SK-MEL-5 (cell line): ENCODE measurements at places on chromosomes 2 and 18. TPM values are rescaled to one million over a fixed set of nuclear protein-coding genes. Genes with fewer than 3 reads are reported as not detected.

GRCh38 chr18:22486667-22487066 lies 69.0 kb upstream of the CTAGE1 start:
- no peak for DNase-seq

GRCh38 chr2:155733091-155733853 lies 599.2 kb downstream of the NR4A2 start:
- no peak for DNase-seq

GRCh38 chr2:12642859-12643258 lies 73.9 kb upstream of the TRIB2 start:
- no peak for DNase-seq

DNA sequence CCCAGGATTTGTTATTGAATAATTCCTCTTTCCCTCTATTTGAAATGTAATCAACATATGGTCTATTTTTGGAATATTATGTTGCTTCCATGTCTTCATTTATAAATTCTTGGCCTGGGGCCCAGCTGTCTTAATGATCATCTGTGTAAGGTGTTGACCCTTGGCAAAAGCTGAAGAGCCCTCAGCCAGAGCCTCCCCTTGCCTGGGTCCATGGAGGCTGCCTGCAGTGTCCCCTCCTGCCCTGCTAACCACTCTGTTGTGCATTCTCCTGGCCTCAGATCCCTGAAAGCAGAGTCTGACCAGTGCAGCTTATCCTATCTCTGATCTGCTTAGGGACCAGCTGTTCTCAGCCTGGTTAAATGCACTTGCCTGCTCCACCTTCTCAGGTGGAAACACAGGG lies 226.1 kb upstream of the APCDD1 start:
- no peak for DNase-seq

DNA sequence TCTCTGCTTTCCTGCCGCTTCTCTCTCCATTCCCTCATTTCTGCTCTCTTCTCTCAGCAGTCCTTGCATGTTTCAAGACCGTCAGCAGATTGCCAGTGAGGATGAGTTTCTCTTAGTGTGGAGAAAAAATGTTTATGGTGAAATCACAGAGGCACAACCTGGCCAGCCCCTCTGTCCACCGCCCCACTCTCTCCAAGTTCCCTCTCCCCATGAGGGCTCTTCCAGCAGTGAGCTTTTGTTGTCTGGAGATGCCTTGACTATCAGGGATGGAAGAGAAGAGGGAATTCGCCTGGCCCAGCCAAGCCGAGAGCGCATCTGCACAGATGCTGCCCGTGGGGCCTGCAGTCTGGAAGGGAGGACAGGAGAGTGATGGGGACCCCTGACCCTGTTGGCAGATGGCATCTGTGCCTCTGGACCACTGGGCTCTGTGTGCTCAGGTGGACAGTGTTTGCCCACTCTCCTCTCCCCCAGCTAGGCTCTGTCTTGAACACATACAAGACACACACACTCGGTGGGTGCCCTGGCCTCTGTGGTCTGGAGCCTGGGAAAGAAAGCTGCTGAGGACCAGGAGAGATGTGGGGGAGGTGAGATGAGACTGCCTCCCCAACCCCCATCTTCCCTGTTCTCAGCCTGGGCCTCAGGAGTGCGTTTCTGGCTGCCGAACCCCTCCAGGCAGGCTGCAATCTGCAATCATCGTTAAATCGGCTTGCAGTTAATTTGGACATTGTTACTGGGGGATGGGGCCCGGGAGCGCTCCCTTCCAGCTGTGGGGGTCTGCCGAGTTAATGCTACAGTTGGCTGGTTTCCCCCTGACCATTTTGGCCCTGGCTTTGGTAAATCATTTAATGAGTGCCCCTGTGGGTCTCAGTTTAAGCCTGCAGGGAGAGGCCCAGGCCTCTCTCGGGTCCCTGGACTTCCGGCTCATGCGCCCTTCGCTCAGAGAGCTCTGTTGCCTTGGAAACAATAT lies 4.5 kb downstream of the ITM2C start:
- no peak for DNase-seq

DNA sequence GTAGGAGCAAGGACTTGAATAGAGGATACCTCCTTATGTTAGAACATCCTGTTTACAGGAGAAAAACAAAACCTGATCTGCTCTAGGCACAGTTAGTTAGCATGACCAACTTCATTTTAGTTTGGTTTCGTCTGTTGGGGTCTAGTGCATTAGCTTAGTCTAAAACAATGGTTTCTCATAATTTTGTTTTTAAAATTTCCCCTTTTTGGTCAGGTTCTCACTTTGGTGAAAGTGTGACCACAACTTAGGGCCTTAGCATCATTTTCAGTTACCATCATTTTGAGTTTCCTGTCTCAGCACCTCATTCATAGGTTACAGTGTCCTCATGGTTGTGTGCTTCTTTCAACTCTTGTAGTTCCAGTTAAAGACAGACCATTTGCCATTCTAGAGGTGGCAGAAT lies 1277.0 kb upstream of the SLC39A10 start:
- no peak for DNase-seq

DNA sequence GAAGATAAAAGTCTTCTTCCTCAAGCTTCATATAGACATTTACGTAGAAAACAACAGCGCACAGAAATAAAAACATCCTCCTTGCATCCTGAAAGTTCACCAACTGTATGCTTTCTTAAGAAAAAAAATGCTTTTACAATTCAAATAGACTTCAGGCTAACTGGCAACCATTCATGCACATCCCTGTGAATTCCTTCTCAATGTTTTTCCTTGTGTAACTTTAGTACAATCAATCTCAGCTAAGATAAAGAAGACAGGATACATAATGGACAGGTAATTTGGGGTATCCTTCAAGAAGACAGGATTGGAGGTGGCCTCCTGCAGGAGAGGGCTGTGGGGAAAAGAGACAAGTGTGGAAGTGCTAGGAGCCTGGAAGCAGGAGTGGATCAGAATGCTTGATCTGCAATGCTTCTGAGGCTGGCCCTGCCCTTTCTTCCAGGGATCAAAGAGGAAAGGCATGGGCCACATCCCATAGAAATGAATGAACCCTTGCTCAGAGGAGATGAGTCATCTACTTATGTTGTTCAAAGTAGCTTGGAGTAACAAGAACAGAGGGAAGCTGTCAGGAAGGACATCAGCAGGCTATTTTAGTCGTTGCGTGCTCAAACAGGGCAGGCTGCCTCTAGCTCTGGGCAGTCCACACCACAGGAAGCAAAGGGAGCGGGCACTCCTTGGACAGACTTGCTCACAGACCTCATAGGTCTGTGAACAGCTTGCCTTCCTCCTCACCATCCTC lies 126.6 kb downstream of the TMEM131 start:
- DNase-seq: peak; percentile 97

GRCh38 chr2:64394153-64394552 lies 59.8 kb upstream of the LGALSL start:
- no peak for DNase-seq

DNA sequence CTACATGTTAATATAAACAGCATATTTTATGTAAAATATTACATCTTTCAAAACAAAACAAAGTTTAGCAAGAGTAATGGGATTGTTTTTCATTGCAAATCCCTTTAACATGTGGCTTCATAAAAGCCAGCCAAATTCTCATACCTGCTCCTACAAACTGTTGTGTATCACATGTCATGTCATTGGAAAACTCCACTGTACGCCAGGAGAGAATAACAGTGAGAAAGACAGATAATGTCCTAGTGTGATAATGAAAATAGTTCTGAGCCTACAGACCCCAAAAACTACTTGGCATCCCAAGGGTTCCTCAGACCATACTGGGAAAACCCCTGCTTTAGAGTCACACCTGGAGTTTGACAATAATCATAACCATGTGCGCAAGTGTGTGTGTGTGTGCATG lies 182.7 kb upstream of the HNRNPA3 start:
- DNase-seq: no peak

GRCh38 chr18:76937597-76937996 lies 115.2 kb downstream of the ZNF236 start:
- no peak for DNase-seq

DNA sequence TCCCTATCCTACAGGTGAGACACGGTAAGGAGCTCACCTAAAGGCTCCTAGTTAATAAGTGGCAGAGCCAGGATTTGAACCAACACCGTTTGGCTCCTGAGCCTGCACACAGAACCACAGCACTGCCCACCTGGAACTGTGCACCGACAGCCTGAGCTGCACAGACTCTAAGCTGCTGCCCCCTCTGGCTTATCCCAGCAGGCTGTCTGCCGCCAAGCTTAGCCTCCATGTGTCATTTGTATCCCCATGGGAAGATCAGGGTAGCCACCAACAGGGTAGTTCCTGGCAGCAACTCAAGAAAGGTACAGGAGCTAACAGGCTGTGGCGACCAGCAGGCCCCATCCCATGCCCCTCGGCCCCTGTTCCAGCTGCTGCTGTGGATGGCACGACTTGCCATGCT lies 135.7 kb downstream of the LRRC30 start:
- no peak for DNase-seq

GRCh38 chr18:50642439-50642838 lies 82.6 kb downstream of the MAPK4 start:
- no peak for DNase-seq

DNA sequence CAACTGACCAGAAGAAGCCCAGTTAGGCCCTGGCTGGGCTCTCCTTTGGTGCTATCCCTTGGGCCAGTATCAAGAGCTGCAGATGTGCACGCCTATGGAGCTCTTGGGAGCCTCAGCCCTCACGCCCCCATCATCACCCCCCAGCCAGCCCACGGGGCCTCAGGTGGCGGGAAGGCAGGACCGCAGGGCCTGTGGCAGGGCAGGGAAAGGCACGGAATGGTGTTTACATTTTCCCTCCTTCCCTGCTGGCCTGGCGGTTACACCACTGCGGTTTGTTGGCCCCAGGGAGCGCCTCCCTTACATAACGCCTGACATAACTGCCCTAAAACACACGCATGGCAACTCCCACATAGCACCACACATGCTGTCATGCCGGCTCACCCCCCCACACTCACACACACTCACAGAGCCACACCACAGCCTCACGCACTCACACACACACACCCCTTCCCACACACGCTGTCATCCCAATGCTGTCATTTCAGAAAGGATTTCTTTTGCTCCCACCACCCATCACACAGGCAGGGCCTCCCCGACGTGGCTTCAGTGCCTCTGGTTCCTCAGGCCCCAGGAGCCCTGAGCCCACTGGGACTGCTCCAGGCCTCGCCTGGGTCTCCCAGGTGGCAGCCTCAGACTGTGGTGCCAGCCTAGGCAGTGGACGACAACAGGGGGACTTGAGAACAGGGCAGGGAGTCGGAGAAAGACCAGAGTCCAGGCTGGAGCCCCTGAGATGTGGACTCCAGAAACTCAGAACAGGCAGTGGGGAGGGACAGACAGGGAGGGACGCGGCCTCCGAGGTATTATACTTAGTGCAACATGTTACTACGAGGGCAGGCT lies 15.7 kb downstream of the ZFP36L2 start:
- no peak for DNase-seq

- no peak for DNase-seq
Observed at GRCh38 chr2:70211595-70211994, 20.8 kb upstream of the C2orf42 start.

- peak; percentile 55 for DNase-seq
Observed at GRCh38 chr18:74652392-74652988, 54.8 kb downstream of the ZNF407 start.

DNA sequence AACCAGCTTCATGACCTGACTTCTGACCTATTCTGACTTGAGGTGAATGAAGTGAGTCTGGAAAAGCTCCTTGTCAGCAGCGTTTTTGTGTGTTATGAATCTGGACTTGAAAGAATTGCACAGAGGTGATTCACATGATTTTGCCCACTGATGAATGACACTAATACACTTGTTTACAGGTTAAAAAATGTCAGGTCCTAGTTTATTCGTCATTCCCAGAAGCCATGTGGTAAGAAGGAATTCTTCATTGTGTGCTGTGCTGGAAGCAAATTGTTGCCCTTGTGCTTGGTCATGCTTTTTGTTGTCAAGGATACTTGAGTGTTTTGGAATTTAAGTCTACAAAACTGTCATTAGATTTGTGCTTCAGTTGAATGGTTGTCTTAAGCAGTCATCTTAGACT lies 15.5 kb downstream of the SEC11C start:
- peak; percentile 26 for DNase-seq

GRCh38 chr2:14907014-14907612 lies 274.6 kb downstream of the LRATD1 start:
- peak; percentile 36 for DNase-seq

DNA sequence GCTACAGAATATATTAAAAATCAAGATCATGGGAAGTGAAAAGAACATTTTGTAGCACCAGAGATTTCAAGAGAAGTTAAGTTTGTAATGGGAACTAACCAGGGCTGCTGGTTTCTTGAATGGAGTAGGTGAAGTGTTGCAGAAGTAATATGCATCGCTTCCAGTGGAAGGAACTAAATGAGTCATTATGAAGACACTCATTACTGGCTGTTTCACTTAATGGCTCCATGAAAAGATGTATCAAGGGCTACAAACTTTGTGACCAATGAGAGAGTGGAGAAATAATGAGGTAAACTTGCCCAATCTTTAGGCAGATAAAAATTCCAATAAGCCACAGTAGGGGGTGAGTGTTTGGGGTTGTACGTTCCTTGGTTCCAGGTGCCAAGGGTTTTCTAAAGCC lies 380.4 kb upstream of the POU3F3 start:
- DNase-seq: no peak

DNA sequence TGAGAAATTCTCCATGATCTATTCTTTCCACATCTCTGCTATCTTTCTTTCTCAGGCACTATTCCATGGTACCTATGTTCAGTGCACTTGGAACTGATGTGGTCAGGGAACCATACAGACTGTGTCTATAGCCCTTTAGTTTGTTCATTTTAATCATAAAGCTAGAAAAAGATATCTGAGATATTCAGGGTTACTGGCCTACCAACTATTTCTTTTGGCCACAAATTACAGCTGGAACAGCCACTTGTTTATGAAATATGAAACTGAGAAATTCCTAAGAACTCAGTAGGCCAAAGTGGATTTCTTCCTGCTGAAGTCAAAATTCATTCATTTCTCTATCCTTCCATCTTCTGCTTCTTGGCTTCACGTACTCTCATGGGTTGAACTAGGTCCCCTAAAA lies 22.8 kb upstream of the LYPD1 start:
- no peak for DNase-seq

The MC4R gene
- not detected in 2 replicates for total RNA-seq

The GLI2 gene
- total RNA-seq: 0.16 and 0.24 TPM in 2 replicates

The LRP2 gene
- 9.2 and 15.6 TPM in 2 replicates for total RNA-seq

The KCNJ3 gene
- total RNA-seq: not detected in 2 replicates

The CAPN14 gene
- 0.24 and 0.42 TPM in 2 replicates for total RNA-seq

The CYP27A1 gene
- 57.1 and 61.8 TPM in 2 replicates for total RNA-seq

The RBFA gene
- 33.2 and 33.7 TPM in 2 replicates for total RNA-seq

The CYP26B1 gene
- total RNA-seq: 1.8 and 1.9 TPM in 2 replicates

The STK11IP gene
- 13.9 and 14.7 TPM in 2 replicates for total RNA-seq

The PDCD1 gene
- not detected in 2 replicates for total RNA-seq

The TMEM247 gene
- total RNA-seq: not detected in 2 replicates

The DSG4 gene
- total RNA-seq: not detected in 2 replicates

The WNT10A gene
- 0.05 and 0.11 TPM in 2 replicates for total RNA-seq

The VRK2 gene
- 36.1 and 36.3 TPM in 2 replicates for total RNA-seq

The RAX gene
- total RNA-seq: not detected in 2 replicates
